Hindlimb muscle (tissue), 1 donor: ENCODE measurements at places on chromosomes 1 and 21. TPM values are rescaled to one million over a fixed set of nuclear protein-coding genes. Genes with fewer than 3 reads are reported as not detected.

The HSD11B1 gene
- not detected for polyA plus RNA-seq

The NUP210L gene
- not detected for polyA plus RNA-seq

The DISP1 gene
- 9.7 TPM for polyA plus RNA-seq

The MROH9 gene
- polyA plus RNA-seq, result 0.09 TPM

The CYP4Z1 gene
- polyA plus RNA-seq, result 0.15 TPM

GRCh38 chr1:105865546-105865945 is 1190.9 kb upstream of the PRMT6 start:
- DNase-seq, result no peak

- DNase-seq, result peak; percentile 93
Measured at GRCh38 chr1:183281553-183282091, 95.6 kb downstream of the LAMC2 start.

DNA sequence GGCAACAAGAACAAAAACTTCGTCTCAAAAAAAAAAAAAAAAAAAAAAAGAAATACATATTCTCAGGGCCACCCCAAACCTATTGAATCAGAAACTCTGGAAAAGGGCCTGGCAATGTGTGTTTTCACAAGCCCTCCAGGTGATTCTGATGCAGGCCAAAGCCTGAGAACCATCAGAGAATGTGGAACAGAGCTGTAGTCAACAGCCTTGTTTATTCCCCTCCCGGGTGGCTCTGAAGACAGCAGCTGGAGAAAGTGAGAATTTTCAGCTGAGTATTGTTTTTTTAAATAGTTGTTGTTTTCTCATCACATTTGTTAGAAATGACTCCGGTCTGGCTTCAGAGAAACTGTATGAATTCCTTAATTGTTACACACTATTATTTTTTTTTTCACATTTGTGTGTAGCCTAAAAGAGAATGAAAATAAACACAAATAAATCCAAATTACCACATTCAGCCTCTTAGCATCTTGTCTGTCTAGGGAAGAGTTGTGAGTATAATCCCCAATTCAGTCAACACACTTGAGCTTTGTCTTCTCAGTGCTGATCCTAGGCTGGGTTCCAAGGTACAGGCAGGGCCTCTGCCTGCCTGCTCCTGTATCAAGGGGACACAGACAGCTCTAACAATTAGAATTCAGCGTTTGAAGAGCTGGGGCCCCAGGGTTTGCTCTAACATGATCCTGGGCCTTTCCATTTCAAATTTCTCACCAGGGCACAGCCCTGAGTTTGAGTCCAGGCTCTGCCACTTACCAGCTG is 6.6 kb upstream of the AZIN2 start:
- DNase-seq, result no peak

- no peak for DNase-seq
Measured at GRCh38 chr1:231493421-231494185, 34.9 kb upstream of the TSNAX start.

DNA sequence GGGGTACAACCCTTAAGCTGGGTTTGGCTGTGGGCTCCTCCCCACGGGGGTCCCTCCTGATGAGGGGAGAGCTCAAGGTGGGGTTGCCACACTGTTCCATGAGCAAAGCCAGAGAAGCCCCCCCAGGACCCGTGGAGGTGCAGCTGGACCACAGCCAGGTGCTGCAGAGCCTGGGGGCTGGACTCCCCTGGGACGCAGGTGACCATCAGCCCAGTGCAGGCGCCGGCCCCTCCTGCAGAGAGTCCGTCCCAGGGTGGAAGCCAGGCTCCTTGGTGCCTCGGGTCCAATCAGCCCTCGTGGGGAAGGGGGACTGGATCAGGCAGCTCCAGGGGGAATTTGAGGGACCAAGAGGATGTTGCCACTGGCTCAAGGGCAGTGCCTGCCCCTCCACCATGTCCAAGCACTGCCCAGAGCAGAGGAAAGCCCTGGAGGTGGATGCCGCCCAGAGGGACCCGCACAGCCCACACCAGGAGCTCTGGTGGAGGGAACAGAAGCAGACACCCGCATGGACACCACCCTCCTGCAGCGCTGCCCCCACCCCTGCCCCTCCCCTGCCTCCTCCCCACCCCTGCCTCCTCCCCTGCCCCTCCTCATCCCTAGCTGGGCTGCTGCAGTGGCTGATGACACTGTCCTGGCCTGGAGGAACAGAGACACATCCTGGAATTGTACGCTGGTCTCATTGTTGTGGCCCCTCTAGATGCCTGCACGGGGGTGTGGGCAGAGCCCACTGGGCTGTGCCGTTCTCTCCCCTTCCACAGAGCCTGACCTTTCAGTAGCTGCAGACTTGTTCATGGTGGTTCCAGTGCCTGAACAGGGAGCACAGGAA is 30.8 kb upstream of the COL18A1 start:
- DNase-seq, result no peak

DNA sequence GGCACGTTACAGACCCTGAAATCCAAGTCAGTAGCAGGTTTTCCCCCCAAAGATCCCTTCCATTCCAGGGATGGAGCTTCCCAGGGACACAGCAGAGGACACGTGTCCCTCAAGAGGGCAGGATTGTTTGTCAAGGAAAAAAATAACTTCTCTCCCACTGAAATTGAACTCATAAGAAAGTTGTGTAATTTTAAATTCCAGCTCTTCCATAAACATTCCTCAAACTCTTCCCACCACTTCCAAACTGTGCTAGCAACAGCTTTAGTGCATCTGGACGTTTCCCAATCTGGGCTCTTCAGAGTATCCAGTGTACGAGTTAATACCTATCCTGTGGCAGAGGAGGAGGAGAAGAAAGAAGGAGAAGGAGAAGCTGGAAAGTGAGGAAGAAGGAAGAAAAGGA is 79.6 kb downstream of the PSMG1 start:
- DNase-seq, result no peak

DNA sequence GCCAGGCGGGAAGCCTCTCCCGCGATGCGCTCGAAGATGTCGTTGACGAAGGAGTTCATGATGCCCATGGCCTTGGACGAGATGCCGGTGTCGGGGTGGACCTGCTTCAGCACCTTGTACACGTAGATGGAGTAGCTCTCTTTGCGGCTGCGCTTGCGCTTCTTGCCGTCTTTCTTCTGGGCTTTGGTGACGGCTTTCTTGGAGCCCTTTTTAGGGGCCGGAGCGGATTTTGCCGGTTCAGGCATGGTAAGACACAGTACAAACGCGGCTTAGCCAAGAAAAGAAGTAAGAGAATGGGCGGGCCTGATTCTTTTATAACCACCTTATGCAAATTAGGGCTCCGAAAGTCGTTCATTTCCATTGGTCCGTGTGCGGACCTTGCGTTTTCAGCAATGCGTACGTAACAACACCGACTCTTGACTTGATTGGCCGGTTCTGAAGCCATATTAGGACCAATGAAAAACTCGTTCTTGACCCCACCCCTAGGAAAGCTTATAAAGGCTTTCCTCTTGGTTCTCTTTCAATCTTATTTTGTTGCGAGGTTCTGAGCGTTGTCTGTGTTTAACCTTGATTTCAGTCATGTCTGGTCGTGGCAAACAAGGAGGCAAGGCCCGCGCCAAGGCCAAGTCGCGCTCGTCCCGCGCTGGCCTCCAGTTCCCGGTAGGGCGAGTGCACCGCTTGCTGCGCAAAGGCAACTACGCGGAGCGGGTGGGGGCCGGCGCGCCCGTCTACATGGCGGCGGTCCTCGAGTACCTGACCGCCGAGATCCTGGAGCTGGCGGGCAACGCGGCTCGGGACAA is 12.8 kb upstream of the BOLA1 start:
- peak; percentile 96 for DNase-seq

- no peak for DNase-seq
Measured at GRCh38 chr1:171904778-171905450, 63.6 kb downstream of the DNM3 start.

DNA sequence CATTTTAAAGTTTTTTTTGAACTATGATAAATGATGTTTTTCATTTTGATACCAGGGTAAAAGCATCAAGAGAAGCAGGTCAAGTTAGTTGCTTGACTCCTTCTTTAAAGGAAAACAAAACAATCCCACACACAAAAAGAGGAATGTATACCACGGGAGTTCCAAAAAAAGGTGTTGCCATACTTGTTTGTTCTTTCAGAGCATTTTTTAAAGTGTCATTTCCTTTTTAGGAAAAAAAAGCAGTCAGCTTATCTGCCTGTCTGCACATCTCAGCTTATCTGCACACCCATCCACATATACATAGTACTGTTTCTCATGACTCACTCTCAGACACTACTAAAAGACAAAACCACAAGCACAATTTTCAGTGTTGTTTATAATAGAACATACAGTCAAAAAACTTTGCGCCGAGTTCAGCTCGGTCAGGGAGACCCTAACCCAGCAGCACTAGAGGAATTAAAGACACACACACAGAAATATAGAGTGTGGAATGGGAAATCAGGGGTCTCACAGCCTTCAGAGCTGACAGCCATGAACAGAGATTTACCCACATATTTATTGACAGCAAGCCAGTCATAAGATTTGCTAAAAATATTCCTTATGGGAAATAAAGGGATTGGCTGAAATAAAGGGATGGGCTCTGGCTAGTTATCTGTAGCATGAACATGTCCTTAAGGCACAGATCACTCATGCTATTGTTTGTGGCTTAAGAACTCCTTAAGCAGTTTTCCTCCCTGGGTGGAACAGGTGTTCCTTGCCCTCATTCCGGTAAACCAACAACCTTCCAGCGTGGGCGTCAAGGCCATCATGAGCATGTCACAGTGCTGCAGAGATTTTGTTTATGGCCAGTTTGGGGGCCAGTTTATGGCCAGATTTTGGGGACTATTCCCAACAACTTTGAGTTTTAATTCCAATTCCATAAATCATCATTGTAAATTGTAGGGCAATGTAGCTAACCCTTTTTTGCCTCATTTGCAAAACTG is 11.4 kb upstream of the MNDA start:
- DNase-seq, result no peak
